ENCODE measurements at places on chromosomes 4 and X.
A peak's percentile ranks its signal among the peaks of the same experiment; 100 is the strongest.

GRCh38 chrX:129641941-129642340 is 12.8 kb downstream of the APLN start:
- H3K36me3 ChIP-seq: no peaks in the 10 kb centered on the region
- H3K27ac ChIP-seq: no peak overlapping the region
- DNase-seq: no peak
- peaks cover 6% of the 10 kb centered on the region for H3K4me1 ChIP-seq
- H3K27me3 ChIP-seq: no peaks in the 10 kb centered on the region

GRCh38 chr4:187362937-187363857 is 632.4 kb upstream of the ZFP42 start:
- no peaks in the 10 kb centered on the region for H3K4me1 ChIP-seq
- H3K4me3 ChIP-seq: no peak overlapping the region

DNA sequence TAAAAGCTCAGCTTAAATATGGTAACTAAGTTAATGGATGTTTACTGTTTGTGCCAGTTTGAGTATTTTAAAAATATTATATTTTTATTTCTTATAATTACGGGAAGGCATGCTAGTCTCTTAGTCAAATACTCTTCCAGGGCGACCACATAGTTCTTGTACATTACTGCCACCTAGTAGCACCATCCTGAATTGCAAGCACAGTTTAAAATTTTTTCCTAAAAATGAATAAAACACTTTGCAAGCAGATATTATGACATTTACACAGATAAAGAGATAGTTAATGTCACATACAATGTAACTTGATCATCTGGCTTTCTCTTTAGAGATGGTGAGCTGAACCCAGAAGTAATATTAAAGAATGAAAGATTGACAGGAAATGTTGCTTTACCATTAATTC is 11.5 kb downstream of the NDP start:
- no peaks in the 10 kb centered on the region for H3K36me3 ChIP-seq
- no peak overlapping the region for H3K4me3 ChIP-seq
- H3K27ac ChIP-seq: no peak overlapping the region
- no peaks in the 10 kb centered on the region for H3K27me3 ChIP-seq

DNA sequence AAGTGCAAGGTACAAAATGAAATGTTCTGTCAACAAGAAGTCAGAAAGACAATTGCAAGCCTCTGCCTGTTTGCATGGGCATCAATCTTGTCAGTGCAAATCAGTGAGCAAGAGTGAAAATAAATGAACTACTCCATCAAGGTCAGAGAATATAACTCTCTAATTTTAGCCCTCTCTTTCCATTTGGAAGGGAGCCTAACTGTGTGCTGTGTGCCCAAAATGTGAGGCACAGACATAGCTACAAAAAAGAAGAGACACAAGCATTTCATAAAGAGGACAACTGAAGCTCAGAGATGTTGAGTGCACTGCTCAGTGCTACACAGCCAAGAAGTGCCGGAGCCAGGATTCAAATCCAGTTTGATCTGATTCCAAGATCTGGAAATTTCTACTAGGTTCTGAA is 114.3 kb downstream of the SLC2A9 start:
- H3K4me3 ChIP-seq: no peak overlapping the region
- DNase-seq: no peak
- H3K4me1 ChIP-seq: no peaks in the 10 kb centered on the region
- H3K36me3 ChIP-seq: no peaks in the 10 kb centered on the region
- no peaks in the 10 kb centered on the region for H3K27me3 ChIP-seq

- H3K27me3 ChIP-seq: no peaks in the 10 kb centered on the region
- DNase-seq: no peak
- H3K4me1 ChIP-seq: no peaks in the 10 kb centered on the region
- no peak overlapping the region for H3K27ac ChIP-seq
Measured at GRCh38 chrX:115363372-115363771, 73.9 kb downstream of the LUZP4 start.

- no peaks in the 10 kb centered on the region for H3K4me1 ChIP-seq
- no peaks in the 10 kb centered on the region for H3K36me3 ChIP-seq
- H3K27ac ChIP-seq: no peak overlapping the region
- H3K4me3 ChIP-seq: no peak overlapping the region
- no peak for DNase-seq
- no peaks in the 10 kb centered on the region for H3K27me3 ChIP-seq
Measured at GRCh38 chrX:123745511-123745910, 12.7 kb upstream of the THOC2 start.

DNA sequence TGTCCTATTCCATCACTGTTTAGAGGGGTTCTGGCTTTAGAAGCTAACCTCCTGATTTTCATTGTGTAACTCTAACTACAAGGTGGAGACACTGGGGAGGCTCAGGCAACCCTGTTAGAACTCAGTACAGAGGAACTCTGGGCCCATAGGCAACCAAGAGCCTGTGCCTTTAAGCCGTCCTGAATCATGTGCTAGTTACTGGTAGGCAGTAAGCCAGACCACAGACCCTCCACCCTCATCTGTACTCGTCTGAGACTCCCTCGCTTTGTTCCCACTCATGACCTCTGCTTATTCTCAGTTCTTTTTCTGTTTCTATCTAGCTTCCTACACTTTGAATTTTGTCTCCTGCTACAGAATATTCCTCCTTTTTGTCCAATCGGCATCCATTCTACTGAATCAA is 31.4 kb downstream of the TBC1D1 start:
- DNase-seq: no peak
- H3K36me3 ChIP-seq: no peaks in the 10 kb centered on the region
- no peak overlapping the region for H3K27ac ChIP-seq
- no peaks in the 10 kb centered on the region for H3K27me3 ChIP-seq

- H3K27me3 ChIP-seq: no peaks in the 10 kb centered on the region
- no peaks in the 10 kb centered on the region for H3K36me3 ChIP-seq
- peak overlapping the region; percentile 55 for H3K27ac ChIP-seq
- H3K4me1 ChIP-seq: peaks cover 58% of the 10 kb centered on the region
- DNase-seq: no peak
Measured at GRCh38 chrX:65697915-65698796, 30.7 kb downstream of the MSN start.

- no peaks in the 10 kb centered on the region for H3K27me3 ChIP-seq
- H3K4me1 ChIP-seq: no peaks in the 10 kb centered on the region
- no peaks in the 10 kb centered on the region for H3K36me3 ChIP-seq
- peak overlapping the region; percentile 7 for H3K27ac ChIP-seq
- no peak for DNase-seq
- H3K4me3 ChIP-seq: peak overlapping the region; percentile 57
Measured at GRCh38 chrX:71493111-71493613, 39.7 kb upstream of the OGT start.

- no peak for DNase-seq
- H3K27ac ChIP-seq: no peak overlapping the region
- no peaks in the 10 kb centered on the region for H3K4me1 ChIP-seq
- H3K4me3 ChIP-seq: no peak overlapping the region
Measured at GRCh38 chrX:7154041-7154597, 6.2 kb upstream of the PUDP start.

DNA sequence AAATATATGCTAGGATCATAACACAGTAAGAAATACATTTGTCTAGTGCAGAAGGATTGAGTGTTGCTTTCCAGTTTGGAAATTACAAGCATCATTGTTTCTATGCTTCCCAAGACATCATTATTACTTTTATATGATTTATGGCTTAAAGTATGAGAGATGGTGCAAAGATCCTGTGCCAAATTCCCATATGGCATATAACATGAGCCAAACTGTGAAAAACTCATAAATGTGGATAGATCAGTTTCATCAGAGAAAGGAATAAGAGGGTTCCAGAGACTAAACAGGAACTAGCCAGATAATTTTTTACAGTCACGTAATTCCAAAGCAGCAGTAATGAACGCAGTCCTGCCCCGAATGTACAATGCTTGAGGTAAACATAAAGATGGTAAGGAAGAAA is 126.3 kb downstream of the PRDM5 start:
- H3K36me3 ChIP-seq: no peaks in the 10 kb centered on the region
- no peak overlapping the region for H3K4me3 ChIP-seq
- no peak overlapping the region for H3K27ac ChIP-seq
- DNase-seq: no peak
- no peaks in the 10 kb centered on the region for H3K4me1 ChIP-seq

DNA sequence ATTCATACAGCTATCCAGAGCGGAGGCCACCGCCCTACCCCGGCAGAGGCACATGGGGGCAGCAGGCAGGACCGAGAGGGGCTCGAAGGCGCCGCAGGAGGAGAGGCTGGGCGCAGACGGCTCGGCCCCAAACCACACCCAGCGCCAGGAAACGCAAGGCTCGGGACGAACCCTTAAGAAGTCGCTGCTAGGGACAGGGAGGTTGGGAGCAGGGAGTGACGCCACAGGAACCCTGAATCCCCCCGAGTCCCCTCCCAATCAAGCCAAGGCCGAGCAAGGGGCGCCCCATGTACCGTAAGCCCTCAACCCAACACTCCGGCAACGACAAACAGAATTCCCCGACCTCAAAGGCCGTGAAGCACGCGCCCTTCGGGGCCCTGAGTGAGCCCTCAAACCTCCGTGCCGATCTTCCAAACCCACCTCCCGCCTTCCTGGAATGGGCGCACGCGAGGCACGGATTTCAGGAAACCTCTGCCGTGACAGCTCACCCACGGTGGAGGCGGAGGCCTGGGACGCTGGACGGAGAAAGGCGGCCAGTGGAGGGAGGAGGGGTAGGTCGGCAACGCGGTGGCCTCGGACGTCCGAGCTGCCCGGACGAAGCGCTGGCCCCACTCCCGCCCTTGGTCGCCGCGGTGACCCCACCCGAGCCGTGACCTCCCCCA is 1.8 kb downstream of the ZFYVE28 start:
- H3K36me3 ChIP-seq: no peaks in the 10 kb centered on the region
- H3K4me1 ChIP-seq: peaks cover 60% of the 10 kb centered on the region
- peak overlapping the region; percentile 85 for H3K4me3 ChIP-seq

DNA sequence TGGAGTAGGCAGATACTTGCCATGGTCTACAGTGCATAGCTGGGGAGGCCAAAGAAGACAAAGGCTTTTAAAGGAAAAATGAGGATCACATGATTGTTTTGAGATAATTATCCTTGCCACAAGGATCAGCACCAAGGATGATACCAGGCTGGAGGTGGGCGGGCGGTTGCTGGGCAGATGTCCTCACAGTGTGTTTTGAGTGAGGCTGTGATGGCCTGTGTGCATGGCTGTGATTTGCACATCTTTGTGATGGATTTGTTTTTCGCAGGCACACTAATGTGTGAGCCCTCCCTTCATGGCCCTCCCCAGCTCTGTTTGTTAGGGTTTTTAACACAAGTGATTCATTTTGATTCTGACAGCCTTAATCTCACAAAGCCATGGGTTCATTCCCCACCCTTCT is 46.8 kb downstream of the RGS12 start:
- H3K4me3 ChIP-seq: no peak overlapping the region
- peaks cover 14% of the 10 kb centered on the region for H3K4me1 ChIP-seq
- DNase-seq: peak; percentile 27
- H3K27ac ChIP-seq: no peak overlapping the region
- H3K27me3 ChIP-seq: no peaks in the 10 kb centered on the region

GRCh38 chrX:31223817-31224216 is 152.0 kb upstream of the FTHL17 start:
- H3K27ac ChIP-seq: no peak overlapping the region
- DNase-seq: no peak
- H3K27me3 ChIP-seq: no peaks in the 10 kb centered on the region
- no peak overlapping the region for H3K4me3 ChIP-seq
- no peaks in the 10 kb centered on the region for H3K4me1 ChIP-seq
- H3K36me3 ChIP-seq: no peaks in the 10 kb centered on the region

DNA sequence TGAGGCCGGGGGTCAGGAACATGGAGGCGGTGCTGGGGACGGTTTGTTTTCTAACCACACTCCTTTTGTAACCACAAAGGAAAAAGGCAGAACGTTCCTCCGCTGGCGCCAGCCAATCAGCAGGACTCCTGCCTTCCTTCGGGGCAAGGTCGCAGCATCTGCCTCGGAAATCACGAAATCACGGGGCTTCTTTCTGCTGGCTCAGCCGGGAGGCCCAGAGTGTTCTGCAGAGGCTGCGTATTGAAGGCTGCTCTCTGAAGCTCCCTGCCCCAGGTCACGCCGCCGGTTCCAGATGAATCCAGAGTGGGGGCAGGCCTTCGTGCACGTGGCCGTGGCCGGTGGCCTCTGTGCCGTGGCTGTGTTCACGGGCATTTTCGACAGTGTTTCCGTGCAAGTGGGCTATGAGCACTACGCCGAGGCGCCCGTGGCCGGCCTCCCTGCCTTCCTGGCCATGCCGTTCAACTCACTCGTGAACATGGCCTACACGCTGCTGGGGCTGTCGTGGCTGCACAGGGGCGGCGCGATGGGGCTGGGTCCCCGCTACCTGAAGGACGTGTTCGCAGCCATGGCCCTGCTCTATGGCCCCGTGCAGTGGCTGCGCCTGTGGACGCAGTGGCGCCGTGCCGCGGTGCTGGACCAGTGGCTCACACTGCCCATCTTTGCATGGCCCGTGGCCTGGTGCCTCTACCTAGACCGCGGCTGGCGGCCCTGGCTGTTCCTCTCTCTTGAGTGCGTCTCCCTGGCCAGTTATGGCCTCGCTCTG is 9.4 kb downstream of the TMEM187 start:
- no peaks in the 10 kb centered on the region for H3K36me3 ChIP-seq
- H3K27ac ChIP-seq: peak overlapping the region; percentile 77
- H3K4me3 ChIP-seq: no peak overlapping the region
- no peaks in the 10 kb centered on the region for H3K27me3 ChIP-seq
- H3K4me1 ChIP-seq: peaks cover 13% of the 10 kb centered on the region

GRCh38 chrX:40552768-40553167 is 28.0 kb upstream of the ATP6AP2 start:
- no peak overlapping the region for H3K4me3 ChIP-seq
- no peak overlapping the region for H3K27ac ChIP-seq
- H3K27me3 ChIP-seq: no peaks in the 10 kb centered on the region
- no peak for DNase-seq

DNA sequence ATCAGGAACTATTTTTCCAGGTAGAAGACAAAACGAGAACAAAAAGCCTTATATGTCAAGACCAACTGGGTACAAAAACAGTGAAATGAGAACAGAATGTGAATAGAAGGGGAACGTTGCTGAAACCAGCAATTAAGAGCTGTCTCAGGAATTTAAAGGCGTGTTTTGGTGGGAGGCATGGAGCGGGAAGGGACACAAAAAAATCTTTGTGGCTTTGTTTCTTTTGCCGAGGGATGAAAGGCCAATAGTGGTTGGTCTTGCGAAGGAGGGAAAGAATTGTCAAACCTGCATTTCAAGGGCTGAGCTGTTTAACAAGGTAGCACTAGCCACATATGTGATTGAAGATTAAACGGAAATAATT is 103.8 kb downstream of the USP46 start:
- no peak overlapping the region for H3K4me3 ChIP-seq
- peaks cover 6% of the 10 kb centered on the region for H3K4me1 ChIP-seq
- no peak for DNase-seq
- no peak overlapping the region for H3K27ac ChIP-seq
- no peaks in the 10 kb centered on the region for H3K36me3 ChIP-seq

GRCh38 chr4:55075823-55076716 is 49.3 kb downstream of the KDR start:
- no peaks in the 10 kb centered on the region for H3K36me3 ChIP-seq
- H3K27ac ChIP-seq: no peak overlapping the region
- H3K4me3 ChIP-seq: no peak overlapping the region
- H3K27me3 ChIP-seq: no peaks in the 10 kb centered on the region

- H3K4me3 ChIP-seq: no peak overlapping the region
- H3K27me3 ChIP-seq: no peaks in the 10 kb centered on the region
- H3K27ac ChIP-seq: no peak overlapping the region
- no peaks in the 10 kb centered on the region for H3K36me3 ChIP-seq
- H3K4me1 ChIP-seq: no peaks in the 10 kb centered on the region
- no peak for DNase-seq
Measured at GRCh38 chr4:21888195-21888976, 60.2 kb downstream of the KCNIP4 start.
